ENCODE measurements at places on chromosomes 6 and 20.
A peak's percentile ranks its signal among the peaks of the same experiment; 100 is the strongest.

- no peak for DNase-seq
These were observed 2.2 kb downstream of the SLC22A2 start for GRCh38 chr6:160256445-160256844.

DNA sequence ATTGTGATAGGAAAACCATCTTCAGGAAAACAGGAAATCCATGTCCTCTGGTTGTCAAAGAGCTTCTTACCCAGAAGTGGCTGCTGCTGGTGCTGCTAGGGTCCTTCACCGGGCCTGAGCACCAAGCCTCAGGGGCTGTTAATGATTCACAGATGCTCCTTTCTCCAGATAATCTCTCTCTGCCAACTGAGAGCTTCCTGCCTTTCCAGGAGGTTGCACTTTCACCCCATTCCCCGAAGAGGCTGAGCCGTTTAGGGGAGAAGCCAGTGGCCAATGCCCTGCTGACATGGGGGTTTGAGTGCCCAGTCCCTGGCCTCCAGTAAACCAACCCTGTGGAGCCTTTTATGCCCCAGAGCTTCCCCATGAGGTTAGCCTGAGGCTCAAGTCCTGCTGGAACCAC lies 122.4 kb downstream of the CBLN4 start:
- no peak for DNase-seq

DNA sequence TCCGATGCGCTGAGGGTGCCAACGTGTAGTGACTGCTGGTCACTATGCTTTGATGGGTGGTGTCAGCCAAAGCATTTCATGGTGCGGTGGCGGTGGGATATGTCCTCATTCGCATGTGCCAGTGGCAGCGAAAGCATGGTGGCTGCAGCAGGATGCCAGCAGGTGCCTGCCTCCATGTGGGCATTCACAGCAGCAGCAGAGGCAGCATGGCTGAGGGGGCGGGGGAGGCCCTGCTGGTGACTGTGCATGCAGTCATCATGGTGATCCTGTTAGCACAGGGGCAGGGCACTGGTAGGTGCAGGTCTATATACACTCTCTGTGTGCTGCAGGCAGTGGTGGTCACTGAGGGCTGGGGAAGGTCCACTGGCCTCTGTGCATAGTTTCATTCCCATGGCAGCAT lies 22.0 kb downstream of the FIG4 start:
- DNase-seq: no peak

DNA sequence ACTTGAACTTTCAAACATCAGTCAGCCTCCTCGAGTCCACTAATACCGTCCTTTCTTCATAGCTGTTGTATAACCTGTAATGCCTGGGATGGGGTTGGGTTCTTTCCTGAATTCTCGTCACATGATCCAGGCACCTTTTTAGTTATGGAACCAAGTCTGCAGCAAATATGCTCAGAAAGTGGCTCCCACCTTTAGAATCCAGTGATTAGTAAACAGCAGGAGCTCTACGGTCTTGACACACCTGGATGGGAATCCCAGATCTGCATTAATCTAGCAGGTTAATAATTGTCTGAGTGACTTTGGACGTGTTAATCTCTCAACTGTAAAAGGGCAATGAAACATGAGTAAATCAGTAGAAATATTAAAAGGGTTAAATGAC lies 729 bp upstream of the ZHX3 start:
- no peak for DNase-seq

DNA sequence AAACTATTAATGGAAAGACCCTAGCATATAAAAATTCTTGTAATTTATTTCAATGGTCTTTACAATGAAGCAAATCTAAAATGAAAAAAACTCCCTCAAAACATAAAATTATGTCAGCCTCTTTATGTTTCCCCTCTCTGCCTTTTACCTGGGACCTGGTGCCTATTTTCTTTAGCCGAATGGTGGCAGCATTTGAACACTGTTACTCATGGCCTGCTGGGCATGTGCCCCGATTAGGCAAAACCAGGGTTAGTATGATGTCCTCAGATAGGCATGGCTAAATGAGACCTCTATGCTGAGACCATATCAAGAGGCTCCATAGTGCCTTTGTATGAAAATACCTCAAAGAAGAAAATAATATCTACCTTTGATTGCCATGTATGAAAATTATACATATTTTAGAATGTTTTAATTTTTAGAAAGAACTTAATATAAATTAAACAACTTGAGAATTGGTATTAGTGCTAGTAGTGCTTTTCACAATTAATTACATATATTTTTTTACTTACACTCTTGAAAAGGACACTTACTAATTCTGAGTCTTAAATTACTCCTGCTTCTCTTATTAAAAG lies 22.5 kb upstream of the C6orf58 start:
- peak; percentile 36 for DNase-seq

- DNase-seq: no peak
These were observed 49.8 kb downstream of the ZDHHC14 start for GRCh38 chr6:157430834-157431233.

- no peak for DNase-seq
These were observed 45.1 kb downstream of the CEP85L start for GRCh38 chr6:118606268-118606667.

DNA sequence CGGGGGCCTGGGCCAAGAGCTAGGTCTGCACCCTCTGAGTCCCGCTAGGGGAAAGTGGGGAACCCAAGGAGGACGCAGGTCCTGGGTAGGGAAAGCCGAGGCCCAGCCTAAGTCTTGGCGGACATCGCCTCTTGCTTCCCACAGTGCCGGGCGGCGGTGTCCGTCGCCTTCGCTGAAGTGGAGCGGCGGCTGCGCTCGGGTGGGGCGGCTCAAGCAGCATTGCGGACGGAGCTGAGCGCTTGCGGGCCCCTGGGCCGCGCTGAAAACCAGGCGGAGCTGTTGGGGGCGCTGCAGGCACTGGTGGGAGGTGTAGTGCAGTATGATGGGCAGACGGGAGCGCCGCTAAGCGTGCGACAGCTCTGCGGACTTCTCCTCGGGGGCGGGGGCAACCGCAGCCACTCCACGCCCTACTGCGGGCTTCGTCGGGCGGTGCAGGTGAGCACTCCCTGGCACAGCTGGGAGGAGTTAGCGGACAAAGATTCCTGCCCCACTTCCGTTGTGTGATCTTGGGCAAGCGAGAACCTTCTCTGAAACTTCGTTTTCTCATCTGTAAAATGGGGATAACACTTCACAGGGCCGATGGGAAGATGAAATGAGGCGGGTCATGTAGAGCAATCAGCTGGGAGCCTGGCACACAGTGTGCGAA lies 4.2 kb downstream of the PRSS16 start:
- DNase-seq: peak; percentile 97

GRCh38 chr20:41654292-41654691 lies 36.1 kb upstream of the CHD6 start:
- DNase-seq: no peak

- DNase-seq: no peak
These were observed 149.1 kb upstream of the MOCS1 start for GRCh38 chr6:40083141-40083920.

GRCh38 chr20:17210387-17210786 lies 16.5 kb upstream of the PCSK2 start:
- DNase-seq: no peak

DNA sequence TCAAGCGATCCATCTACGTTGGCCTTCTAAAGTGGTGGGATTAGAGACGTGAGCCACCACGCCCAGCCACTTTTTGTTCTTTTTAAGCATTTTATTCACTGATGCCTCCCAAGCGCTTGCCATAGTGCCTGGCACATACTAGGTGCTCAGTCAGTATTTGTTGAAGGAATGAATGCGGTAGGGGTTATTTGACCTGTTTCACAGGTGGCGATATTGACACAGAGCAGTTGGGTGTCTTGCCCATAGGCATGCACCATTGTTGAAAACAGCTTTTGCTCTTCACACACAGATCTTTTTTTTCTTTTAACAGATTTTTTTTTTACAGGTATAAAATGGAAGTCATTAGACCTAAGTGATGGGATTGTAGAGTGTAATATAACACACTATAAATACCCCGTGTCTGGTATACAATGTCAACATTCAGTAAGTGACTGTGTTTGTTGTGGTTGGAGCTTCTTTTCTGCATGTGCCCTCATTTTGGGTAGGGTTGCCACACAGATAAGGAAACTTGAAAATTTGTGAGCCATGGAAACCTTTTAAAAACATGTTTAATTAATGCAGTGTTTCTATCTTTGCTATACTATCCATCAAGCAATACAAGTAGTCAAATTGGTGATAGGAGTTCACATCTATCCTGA lies 24.8 kb downstream of the RREB1 start:
- DNase-seq: no peak

DNA sequence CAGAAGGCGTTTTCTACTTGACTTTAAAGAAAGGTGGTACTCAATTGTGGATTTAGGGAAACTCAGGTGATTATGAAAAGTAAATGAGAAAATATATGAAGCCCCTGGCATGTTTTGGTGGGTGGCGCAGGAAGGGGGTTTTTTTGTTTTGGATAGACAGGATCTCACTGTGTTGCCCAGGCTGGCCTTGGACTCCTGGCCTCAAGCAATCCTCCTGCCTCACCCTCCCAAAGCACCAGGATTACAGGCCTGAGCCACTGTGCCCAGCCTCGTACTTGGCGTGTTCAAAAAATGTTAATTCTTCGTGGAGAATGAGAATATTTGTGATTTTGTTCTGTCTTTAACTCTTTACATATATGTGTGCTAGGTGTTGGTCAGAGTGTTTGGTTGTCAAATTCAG lies 32.1 kb upstream of the C20orf144 start:
- no peak for DNase-seq

GRCh38 chr6:56368491-56368890 lies 121.1 kb upstream of the COL21A1 start:
- DNase-seq: no peak

DNA sequence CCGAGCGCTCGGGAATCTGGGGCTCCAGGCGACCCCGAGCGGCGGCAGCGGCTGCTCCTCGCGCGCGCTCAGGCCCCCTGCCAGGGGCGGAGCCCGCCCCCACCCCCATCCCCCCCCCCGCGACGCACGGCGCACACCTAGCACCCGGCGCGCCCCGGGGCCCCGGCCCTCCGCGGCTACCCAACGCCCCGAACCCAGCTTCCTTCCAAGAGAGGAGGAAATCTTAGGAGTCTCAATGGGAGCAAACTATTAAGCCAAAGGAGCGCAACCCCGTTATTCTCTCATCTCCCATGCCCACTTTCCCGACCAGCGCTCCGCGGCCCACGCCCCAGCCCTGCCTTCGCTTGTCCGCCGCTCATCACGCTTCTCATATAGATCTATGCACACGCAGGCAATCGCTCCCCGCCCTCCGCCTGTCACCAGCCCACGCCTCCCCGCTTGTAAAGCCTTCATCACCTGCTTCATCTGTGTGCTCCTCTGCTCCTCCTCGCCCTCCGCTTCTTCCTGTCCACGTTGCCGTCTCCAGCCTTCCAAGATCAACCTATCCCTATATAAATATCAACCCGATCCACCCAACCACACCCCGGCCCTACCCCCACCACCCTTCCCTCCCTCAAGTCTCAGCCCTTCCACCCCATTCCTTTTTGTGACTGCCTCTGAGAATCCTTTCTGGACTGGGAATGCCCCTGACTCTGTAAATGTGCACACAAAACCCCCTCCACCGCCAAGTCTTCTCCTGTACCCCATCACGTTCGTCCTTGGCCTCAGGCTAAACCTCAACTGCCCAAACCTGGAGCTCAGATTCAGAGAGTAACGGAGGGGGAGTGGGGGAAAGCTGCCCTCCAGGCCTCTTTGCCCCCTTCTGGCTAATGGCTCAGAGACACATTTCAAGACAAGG lies at the start of gene DLK2:
Gene DLK2 (minus strand): TSS at position 18 of the 898 bp plus-strand sequence. CDS start 723 bp downstream, outside the sequence.
- DNase-seq: peak; percentile 23

GRCh38 chr6:34908194-34908593 lies 19.1 kb downstream of the ANKS1A start:
- no peak for DNase-seq

- no peak for DNase-seq
These were observed 622.8 kb downstream of the QKI start for GRCh38 chr6:164037171-164037870.

- DNase-seq: peak; percentile 19
These were observed 23.7 kb downstream of the PEX7 start for GRCh38 chr6:136846046-136846445.

GRCh38 chr6:72032086-72032485 lies 145.7 kb downstream of the RIMS1 start:
- DNase-seq: no peak

GRCh38 chr6:130466052-130466747 lies 100.4 kb downstream of the TMEM200A start:
- DNase-seq: no peak

DNA sequence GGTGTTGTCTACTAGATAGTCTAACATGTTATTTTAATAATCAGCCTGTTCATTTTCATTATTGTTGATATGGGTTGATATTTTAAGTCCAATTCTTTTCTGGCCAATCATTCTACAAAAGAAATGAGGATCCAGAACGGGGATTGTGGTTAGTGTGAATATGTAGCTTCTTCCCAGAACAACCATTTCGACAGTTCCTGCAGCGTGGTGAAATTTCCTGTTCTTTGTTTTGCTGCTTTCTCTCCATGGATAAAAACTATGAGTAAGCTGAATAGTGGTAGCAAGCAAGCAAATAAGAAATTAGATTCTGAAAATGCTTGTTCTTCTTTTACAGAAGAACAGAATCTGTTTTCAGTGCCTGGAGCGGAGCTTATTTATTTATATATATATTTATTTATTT lies 65.5 kb upstream of the F13A1 start:
- DNase-seq: no peak

GRCh38 chr6:81331526-81331925 lies 421.0 kb downstream of the TENT5A start:
- no peak for DNase-seq

GRCh38 chr6:14621518-14621917 lies 503.9 kb downstream of the CD83 start:
- no peak for DNase-seq

DNA sequence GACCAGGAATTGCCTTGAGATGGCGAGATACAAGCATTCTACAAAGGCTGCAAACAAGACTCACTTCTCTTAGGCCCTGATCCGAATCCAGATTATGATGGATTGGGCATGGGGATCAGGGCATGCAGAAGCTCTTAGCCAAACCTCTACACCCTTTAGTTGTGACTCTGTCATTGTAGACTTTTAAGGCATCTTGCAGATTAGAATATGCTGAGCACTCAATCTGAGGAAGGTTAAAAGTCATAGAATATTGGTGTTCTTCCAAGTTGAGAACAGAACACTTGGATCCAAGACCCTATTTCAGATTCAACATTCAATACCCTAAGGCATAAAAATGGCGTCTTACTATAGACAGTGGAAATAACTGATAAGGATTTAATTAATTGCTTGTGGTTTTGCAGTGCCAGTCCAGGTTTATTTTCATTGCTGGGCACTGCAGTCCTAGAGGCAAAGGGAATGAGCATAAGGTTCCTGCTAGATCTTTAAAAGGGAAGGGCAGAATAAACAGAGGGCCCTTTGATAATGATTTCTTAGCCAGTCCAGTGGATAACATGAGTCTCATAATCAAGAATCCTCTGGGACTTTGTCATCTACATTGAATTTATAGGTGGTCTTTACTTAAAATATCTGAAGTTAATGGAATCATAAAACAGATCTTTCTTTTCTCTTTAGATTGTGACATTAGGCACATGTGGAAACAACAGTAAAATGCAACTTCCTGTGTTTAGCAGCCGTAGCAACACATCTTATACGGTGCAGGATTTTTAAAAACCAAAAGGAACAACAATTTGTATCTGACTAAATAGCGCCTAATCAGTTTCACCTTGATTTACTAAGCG lies 17.6 kb downstream of the PHACTR2 start:
- DNase-seq: no peak
